ENCODE measurements at places on chromosomes 2 and 18.

GRCh38 chr2:86064006-86064405 lies 41.7 kb downstream of the POLR1A start:
- DNase-seq = no peak

GRCh38 chr2:76675212-76675611 lies 847.0 kb downstream of the LRRTM4 start:
- DNase-seq = no peak

- DNase-seq = no peak
Observed at GRCh38 chr18:59279722-59280121, 6.5 kb upstream of the RAX start.

DNA sequence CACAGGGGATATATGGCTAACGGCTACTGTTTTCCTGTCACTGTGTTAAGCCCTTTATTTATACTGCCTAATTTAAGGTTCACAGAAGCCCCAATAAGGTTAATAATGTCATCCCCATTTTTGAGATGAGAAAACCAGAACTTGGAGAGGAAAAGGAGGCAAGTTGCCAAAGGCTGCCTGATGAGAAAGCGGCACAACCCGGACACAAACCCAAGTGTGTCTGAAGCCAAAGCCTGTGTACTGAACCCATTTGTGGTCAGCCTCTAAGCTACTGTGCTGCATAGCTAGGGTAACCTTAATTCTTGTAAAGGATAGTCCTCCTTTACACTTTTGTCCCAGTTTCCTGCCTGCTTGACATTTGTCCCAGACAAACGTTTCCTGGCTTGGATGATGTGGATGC lies 954.7 kb upstream of the FANCL start:
- DNase-seq = no peak

GRCh38 chr2:9149726-9150567 lies 56.7 kb upstream of the ASAP2 start:
- no peak for DNase-seq

GRCh38 chr2:148603562-148603920 lies 41.0 kb upstream of the EPC2 start:
- DNase-seq = no peak

- no peak for DNase-seq
Observed at GRCh38 chr18:76972846-76973519, 150.6 kb downstream of the ZNF236 start.

- no peak for DNase-seq
Observed at GRCh38 chr2:187593697-187594096, 39.5 kb upstream of the TFPI start.

DNA sequence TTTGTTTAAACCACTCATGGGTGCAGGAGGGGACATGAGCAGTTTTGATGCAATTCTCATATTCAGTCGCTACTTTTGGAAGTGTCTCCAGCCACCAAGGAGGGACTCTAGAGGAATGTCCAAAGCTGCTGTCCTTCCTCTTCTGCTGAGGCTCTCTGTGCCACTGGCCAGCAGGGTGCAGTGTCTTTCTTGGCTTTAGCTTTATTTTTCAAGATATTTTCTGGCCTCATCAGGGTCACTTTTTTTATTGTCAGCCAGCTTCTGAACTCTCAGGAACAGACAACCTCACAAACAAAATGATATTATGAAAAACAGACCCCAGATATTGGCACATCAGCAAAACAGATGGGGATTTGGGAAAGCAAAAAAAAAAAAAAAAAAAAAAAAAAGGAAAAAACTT lies 289.3 kb upstream of the ZSWIM2 start:
- no peak for DNase-seq

GRCh38 chr2:205849136-205849535 lies 166.8 kb downstream of the NRP2 start:
- no peak for DNase-seq

DNA sequence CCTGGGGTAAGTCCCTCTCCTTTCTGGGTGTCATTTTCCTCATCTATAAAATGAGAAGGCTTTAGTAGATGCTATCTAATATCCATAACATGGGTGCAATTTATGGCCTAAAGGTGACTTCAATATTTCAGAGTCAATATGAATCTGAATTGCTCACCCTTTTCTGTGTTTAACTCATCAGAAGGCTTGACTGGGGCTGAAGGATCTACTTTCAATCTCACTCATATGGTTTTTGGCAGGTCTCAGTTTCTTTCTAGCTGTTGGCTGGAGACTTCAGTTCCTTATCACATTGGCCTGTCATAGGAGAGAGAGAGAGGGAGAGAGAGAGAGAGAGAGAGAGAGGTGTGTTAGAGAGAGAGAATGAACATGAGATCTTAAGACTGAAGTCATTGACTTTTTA lies 343.7 kb upstream of the MEX3C start:
- DNase-seq = no peak
